Fibroblast of skin of abdomen (primary cell): ENCODE measurements at places on chromosomes 1 and 21.
A peak's percentile ranks its signal among the peaks of the same experiment; 100 is the strongest.

GRCh38 chr1:44413740-44414139 lies 8.7 kb downstream of the RNF220 start:
- DNase-seq, result no peak

GRCh38 chr1:86416343-86416742 lies 7.6 kb upstream of the CLCA2 start:
- DNase-seq, result no peak

DNA sequence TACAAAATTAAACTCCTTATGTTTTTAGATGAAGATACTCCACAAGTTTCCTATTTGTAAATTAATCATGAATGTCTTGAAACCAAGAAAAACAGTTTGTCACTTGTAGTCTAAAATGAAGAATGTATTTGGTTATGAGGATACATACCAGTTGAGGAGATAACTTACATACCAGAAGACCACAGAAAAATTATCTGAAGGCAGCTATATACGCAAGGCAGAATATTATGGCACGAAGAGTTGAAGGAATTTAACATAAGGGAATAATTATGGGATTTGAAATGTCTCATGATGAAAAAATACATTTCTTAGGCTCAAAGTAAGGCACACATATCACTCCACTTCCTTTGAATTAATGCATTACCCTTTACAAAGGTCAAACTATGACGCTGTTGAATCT lies 73.3 kb downstream of the IFI44 start:
- DNase-seq, result peak; percentile 92

DNA sequence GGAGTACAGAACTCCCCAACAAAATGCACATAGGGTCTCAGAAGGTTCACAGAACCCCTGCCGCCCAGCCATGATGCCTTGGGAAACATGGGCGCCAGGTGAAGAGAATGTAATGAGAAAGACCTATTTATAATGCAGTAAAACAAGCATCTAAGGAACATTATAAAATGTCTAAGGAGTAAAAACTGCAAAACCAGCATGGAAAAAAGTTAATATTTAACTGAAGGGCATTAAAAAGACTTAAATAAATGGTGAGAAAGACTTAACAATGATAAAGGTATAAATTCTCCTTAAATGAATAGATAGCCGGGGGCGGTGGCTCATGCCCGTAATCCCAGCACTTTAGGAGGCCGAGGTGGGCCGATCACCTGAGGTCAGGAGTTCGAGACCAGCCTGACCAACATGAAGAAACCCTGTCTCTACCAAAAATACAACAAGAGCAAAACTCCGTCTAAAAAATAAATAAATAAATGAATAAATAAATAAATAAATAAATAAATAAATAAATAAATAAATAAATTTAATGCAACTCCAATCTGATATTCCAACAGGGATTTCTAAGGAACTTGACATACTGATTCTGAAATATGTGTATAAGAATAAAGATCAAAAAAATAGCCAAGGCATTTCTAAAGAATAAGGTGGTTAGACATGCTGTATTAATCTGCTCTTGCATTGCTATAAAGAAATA lies 27.3 kb upstream of the ACOT11 start:
- no peak for DNase-seq

GRCh38 chr1:111886741-111887140 lies 102.7 kb downstream of the KCND3 start:
- DNase-seq, result no peak

- no peak for DNase-seq
Observed at GRCh38 chr1:234763367-234763766, 153.4 kb upstream of the IRF2BP2 start.

DNA sequence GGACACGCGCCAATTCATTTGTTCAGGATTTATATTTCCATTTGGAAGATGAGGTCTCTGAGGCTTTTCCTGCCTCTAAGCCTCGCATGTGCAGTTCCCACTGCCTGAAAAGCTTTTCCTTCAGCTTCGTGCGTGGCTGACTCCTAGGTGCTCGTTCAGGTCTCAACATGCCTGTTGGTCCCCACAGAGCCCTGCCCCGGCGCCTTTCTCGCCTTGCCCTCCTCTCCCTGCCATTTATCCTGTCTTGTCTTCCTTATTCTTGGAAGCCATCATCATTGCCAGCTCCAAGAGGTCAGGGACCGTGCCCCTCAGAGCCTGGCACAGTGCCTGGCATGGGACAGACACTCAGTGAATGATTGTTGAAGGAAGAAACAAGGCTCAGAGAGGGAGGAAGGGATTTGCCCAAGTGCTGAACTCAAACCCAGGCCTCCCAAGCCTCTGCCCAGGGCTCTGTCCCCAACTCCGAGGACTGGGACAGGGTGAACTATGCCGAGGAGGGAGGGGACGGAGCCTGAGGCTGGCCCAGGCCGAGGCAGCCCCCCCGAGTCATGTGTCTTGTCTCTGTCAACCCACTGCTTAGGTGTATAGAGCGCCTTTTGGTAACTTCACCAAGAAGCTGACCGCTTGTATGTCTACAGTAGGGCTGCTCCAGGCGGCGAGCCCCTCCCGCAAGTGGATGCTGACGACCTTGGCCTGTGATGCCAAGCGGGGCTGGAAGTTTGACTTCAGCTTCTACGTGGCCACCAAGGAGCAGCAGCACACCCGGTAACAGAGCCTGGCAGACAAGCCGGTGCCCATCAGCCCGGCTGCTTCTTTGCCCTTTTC lies 47.3 kb downstream of the DISP3 start:
- no peak for DNase-seq

DNA sequence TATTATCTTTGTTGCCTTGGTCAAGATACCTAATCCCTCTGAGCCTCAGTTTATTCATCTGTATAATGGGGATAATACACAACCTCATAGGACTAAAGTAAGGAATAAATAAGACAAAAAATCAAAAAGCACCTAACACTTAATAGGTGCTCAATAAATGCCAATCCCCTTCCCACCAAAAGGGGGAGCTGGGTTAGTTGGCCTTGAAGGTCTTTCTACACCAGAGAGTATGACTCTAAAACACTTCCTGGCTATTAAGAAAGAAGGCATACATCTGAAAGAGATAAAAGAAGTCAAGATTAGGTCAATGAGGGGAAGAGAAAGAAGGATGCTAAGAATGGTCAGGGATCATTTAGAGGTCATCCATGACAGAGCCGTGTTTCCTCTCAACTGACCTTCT lies 11.1 kb downstream of the VSIG8 start:
- DNase-seq, result no peak

DNA sequence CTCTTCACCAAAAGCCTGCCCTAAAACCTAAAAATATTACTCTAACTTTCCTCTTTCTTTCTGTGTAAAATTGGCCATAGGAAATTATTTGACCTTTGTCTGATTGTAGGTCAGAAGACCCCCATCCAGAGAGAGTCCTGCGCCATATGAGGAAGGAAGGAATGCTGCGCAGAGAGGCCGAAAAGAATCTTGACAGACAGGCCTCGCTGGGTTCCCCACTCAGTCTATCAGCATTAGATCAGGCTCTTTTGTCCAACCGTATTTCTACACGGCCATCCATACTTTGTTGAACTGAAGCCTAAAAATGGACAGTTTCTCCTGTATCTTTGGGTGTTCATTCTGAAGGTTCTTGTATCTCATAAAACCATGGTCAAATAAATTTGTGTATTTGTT lies 4.3 kb upstream of the SLC30A2 start:
- no peak for DNase-seq

- no peak for DNase-seq
Observed at GRCh38 chr21:38013741-38014140, 97.5 kb upstream of the KCNJ6 start.

- DNase-seq, result peak; percentile 81
Observed at GRCh38 chr1:235972311-235972689, 92.6 kb downstream of the NID1 start.

DNA sequence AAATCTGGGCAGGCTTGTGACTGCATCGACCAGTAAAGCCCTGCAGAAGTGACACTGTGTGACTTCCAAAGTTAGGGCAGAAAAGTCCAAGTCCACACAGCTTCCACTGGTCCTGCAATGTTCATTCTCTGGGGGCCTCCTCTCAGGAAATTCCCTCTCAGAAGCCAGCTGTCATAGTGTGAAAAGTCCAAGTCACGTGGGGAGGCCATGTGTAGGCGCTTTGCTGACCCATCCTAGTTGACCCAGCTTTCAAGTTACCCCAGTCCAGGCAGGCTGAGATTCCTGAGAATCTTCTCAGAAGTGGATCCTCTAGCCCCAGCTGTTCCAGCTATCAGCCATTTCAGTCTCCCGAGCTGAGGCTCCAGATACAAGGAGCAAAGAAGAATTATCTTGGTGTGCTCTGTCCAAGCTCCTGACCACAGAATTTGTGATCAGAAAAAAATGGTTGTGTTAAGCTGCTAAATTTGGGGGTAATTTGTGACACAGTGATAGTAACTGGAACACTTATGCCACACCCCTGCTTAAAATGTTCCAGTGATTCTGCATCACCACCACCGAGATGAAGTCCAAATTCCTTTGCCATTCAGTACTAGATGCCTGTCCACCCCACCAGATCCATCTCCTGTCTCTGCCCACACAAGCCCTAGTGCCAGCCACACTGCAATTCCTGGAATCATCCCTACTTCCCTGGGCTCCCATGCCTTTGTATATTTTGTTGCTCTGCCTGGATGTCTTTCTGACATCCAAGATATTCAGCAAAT lies 2.5 kb upstream of the STUM start:
- DNase-seq, result no peak

GRCh38 chr1:32336963-32337675 lies 1.1 kb upstream of the MARCKSL1 start:
- DNase-seq, result no peak

DNA sequence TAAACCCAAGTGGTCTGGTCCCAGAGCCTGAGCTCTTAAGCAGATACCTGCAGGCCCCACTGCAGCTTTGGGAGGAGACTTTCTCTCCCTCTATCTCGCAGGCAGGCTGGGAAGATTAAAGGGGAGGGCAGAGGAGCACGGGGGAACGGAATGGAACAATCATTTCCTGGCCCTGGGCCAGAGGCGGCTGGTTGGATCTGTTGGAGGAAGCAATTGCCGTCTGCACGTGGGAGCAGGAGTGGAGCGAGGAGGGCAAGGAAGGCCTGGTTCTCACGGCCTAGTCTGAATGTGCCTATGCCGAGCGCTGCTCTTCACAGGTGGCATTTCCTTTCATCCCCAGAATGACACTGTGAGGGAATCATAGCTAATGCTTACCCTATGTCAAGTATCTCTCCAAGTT lies 23.7 kb downstream of the NKAIN1 start:
- peak; percentile 31 for DNase-seq

- DNase-seq, result no peak
Observed at GRCh38 chr21:40833184-40833583, 13.8 kb downstream of the DSCAM start.

GRCh38 chr21:44914176-44914874 lies 6.4 kb downstream of the ITGB2 start:
- no peak for DNase-seq

DNA sequence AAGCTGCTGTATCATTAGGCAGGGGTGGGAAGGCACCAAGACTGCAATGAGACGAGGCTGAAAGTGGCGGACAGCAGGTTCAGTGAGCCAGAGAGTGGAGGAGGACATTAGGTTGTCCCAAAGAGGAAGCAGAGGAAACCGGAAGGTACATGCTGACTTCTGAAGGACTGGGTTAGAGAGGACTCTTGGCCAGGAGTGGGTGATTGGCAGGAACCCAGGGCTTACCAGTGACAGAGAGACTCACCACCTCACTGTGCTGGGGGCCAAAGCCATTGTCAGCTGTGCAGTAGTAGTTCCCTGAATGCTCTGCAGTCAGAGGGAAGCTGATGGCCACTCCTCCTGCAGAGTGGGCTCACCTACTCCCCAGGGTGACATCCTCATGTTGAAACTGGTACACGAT lies 41.9 kb upstream of the FCRL4 start:
- no peak for DNase-seq

- DNase-seq, result no peak
Observed at GRCh38 chr1:29821605-29822004, 585.3 kb downstream of the PTPRU start.

DNA sequence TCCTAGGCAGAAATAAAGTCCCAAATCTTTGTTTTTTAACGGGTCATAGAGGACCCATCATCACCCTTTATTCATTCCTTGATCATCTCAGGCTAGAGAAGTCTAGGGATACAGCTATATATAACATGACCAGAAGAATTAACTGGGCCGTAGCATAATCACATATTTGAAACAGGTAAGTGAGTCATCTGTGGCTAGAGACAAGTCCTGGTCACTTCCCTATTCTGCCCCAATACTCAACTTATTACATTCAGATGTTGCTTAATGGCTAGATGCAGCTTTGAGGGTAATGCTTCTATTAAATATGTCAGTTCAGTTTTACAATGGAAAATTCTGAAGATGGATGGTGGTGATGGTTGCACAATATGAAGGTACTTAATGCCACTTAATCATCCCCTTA lies 47.0 kb downstream of the EXO1 start:
- no peak for DNase-seq

- no peak for DNase-seq
Observed at GRCh38 chr1:170153417-170153816, 7.7 kb downstream of the NTMT2 start.

DNA sequence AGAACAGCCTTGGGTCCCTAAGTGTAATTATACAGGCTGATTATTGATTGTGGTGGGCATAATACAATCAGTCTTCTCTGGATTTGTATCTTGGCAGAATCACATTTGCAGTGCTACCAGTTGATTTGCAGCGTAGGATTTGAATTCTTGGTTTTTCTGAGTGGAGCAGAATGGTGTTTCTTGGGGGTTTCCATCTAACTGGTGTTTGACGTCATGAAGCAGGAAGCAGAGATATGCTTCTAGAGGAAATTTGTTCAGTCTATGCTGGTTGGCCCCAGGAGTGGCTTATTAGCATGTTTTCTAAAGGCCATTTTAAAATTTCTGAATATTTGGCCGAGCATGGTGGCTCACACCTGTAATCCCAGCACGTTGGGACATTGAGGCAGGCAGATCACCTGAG lies 3.4 kb downstream of the CTTNBP2NL start:
- no peak for DNase-seq

DNA sequence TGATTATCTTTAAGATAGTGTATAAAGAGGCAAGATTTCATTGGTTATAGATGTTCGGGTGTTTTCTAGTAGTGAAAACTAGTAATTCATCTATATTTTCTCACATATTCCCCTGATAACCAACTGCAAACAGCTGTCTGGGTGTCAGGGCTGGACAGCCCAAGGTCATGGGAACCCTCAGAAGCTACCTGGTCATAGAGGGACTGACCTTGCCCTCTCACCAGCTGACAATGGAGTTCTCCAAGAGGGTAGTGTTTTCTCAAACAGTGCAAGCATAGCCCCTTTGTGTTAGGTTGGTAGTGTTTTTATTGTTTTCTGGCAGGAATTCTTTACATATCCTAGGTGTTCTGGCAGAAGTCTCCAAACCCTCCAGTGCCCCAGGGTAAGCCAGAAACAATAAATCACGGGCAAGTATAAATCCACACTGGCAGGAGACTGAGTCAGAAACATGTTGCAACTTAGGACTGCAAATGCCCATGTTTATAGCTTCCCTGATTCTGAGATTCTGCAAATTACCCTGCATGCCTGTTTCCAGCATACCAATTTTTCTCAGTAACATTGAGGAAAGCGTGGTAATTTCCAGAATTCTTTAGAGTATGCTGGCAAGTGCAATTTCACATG lies 82.8 kb upstream of the ATP1A1 start:
- no peak for DNase-seq

GRCh38 chr1:47883963-47884362 lies 113.2 kb downstream of the TRABD2B start:
- no peak for DNase-seq
